Mesothelial cell of epicardium (in vitro differentiated cells): ENCODE measurements at places on chromosomes 4 and X.

- no peak for DNase-seq
- no peaks in the 10 kb centered on the region for H3K27me3 ChIP-seq
- H3K4me1 ChIP-seq: no peaks in the 10 kb centered on the region
- no peaks in the 10 kb centered on the region for H3K36me3 ChIP-seq
- H3K4me3 ChIP-seq: no peak overlapping the region
- no peak overlapping the region for H3K27ac ChIP-seq
These were observed 131.4 kb downstream of the GBA3 start for GRCh38 chr4:22824091-22824490.

- peaks cover 27% of the 10 kb centered on the region for H3K4me1 ChIP-seq
- no peaks in the 10 kb centered on the region for H3K27me3 ChIP-seq
- no peak for DNase-seq
These were observed 15.8 kb downstream of the LEF1 start for GRCh38 chr4:108152980-108153379.

- DNase-seq: no peak
- H3K4me3 ChIP-seq: no peak overlapping the region
- H3K4me1 ChIP-seq: no peaks in the 10 kb centered on the region
- no peaks in the 10 kb centered on the region for H3K36me3 ChIP-seq
- H3K27me3 ChIP-seq: no peaks in the 10 kb centered on the region
These were observed 737.5 kb upstream of the NDST4 start for GRCh38 chr4:115850799-115851509.

GRCh38 chrX:107677501-107677901 lies 49.2 kb downstream of the PRPS1 start:
- H3K27ac ChIP-seq: no peak overlapping the region
- peaks cover 3% of the 10 kb centered on the region for H3K27me3 ChIP-seq
- no peaks in the 10 kb centered on the region for H3K36me3 ChIP-seq
- H3K4me3 ChIP-seq: no peak overlapping the region
- H3K4me1 ChIP-seq: peaks cover 22% of the 10 kb centered on the region

GRCh38 chr4:77582711-77583110 lies 22.9 kb upstream of the CXCL13 start:
- H3K4me1 ChIP-seq: peaks cover 2% of the 10 kb centered on the region
- H3K36me3 ChIP-seq: no peaks in the 10 kb centered on the region
- peaks cover 9% of the 10 kb centered on the region for H3K27me3 ChIP-seq
- H3K27ac ChIP-seq: no peak overlapping the region
- H3K4me3 ChIP-seq: no peak overlapping the region
